ENCODE measurements at places on chromosomes 2 and 18.

DNA sequence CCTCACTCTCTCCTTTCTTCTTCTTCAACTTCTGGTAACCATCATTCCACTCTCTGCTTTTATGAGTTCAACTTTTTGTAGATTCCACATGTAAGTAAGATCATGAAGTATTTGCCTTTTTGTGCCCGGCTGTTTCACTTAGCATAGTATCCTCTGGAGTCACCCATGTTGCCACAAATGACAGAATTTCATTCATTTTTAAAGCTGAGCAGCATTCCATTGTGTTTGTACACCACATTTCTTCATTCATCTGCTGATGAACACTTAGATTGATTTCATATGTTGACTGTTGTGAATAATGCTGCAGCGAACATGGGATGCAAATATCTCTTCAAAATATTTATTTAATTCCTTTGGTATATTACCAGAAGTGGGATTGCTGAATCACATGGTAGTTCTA is 133.6 kb upstream of the ERBB4 start:
- no peak for DNase-seq

DNA sequence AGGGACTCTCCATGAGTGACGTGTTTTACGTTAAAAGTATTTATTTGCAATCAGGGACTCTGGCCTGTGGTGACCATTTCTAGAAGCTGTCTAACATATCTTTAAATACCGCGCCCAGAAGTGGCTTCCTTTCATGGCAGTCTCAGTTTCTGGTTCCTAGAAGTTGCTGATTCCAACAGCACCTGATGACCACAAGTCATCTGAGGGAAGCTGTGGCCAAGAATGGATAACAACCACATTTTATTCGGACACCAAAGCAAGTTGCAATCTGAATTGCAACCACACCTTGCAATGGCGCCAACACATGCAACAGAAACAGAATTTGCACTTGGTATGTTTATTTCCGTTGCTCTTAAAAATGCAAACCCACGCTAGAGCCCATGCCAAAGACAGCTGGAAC is 33.1 kb downstream of the MEX3C start:
- DNase-seq: no peak

DNA sequence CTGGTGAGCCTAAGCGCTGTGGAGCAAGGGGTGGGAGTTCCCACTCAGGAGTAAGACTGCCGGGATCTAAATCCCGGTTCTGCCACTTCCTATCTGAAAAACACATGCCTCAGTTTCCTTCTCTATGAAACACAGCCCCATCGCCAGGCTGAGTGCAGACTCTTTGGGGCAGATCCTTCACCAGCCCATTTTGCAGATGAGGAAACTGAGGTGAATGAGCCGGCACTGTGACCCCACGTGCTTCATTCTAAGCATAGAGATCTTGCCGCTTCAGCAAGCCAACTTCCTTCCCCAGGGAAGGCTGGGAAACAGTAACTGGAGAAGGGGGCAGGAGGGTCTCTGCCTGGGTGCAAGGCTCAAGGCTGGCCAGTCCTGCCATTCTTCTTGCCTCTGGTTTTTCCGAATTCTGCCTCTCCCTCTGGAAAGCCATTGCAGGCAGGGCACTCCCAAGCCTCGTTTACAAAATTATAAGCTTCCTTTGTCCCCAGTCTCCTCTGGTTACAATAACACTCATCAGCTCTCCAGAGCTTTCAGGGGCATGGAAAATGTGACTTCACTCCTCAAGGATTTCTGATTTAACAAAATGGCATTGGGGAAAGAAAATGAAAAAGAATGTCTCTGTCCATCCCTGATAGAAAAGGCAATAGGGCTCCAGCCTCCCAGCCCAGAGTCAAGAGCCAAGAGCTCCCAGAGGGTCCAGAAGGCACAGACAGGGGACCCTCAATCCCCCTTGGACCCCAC is 249.2 kb downstream of the TNS1 start:
- no peak for DNase-seq

GRCh38 chr2:28276807-28277206 is 115.9 kb upstream of the FOSL2 start:
- no peak for DNase-seq

GRCh38 chr18:13565228-13565627 is 161.1 kb downstream of the FAM210A start:
- DNase-seq: no peak

- no peak for DNase-seq
These were observed 506.1 kb upstream of the FAM98A start for GRCh38 chr2:34105006-34105767.

GRCh38 chr2:106339609-106340008 is 128.6 kb downstream of the RGPD3 start:
- no peak for DNase-seq

DNA sequence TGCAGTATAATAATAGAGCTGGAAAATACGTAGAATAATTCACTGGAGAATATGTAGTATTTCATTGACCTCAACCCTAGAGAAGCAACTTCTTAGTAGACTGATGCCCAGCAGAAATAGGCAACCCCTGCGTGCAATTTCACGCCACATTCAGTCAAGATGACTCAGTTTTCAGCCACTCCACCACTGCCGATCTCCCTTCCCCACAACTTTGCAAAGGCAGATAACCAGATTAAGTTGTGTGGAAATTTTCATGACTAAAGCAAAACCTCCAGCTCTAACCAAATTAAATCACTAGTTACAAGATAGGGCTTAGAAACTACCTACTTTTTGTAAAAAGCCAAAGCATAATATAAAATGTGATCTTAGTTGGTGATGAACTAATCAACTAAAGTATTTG is 63.3 kb upstream of the STK17B start:
- DNase-seq: no peak

- DNase-seq: no peak
These were observed 5.7 kb downstream of the LRRFIP1 start for GRCh38 chr2:237633061-237633561.

DNA sequence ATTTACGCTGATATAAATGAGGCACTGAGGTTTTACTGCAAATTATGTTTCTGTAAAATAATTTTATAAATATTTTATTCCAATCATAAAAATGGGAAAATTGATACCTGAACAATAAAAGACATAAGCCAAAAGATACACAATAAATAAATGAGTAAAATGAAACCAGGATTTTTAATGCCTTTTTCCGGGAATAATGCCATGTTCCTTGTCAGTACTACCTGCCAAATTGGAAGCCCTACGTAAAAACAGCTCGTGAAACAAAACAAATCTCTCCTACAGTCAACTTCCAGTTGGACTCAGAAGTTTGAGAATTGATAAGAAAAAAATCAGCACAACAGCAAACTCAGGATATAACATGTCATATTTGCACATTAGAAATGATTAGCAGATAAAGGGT is 18.0 kb downstream of the GALNT3 start:
- DNase-seq: no peak

- DNase-seq: no peak
These were observed 199.2 kb upstream of the SMAD2 start for GRCh38 chr18:48129621-48130082.

GRCh38 chr18:12470382-12471075 is 62.8 kb downstream of the PRELID3A start:
- DNase-seq: no peak

- DNase-seq: no peak
These were observed 19.7 kb downstream of the IAH1 start for GRCh38 chr2:9494081-9494480.

- DNase-seq: peak; percentile 11
These were observed 1.3 kb upstream of the LYPD1 start for GRCh38 chr2:132671151-132671835.

DNA sequence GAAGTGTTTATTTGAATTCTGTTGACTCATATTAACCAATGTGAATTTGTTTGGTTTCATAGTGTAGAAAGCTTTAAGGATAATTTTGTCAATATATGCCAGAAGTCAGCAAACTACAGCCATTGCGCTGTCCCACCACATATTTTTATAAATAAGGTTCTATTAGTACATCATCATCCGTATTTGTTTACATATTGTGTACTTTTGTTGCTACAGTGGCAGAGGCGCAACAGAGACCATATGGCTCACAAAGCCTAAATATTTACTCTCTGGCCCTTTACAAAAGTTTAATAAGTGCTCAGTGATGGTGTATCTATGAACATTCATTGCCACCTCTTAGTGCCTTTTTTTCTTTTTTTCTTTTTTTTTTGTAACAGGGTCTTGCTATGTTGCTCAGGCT is 6.4 kb downstream of the ERLEC1 start:
- DNase-seq: no peak

Data from endothelial cell (in vitro differentiated cells).